ENCODE measurements at places on chromosomes 3 and 15.

DNA sequence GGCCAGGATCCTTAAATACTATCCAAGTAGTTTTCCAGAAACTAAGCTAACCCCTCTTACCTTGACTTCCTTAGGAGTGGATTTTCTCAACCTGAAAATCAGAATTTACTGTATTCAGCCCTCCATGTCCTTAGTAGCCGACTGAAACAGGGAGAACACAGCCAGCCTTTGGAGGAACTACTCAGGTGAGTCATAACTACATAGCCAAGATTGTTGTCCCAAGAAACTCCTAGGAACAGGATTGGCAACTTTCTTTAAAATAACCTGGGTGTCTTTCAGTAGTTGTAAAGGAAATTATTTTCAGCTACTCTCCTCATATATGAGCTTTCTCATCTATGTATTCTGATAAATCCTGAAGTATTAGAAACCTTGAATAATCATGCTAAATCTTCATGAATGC, 22.3 kb downstream of the FANCD2OS start:
- DNase-seq: no peak

- no peak for DNase-seq
Observed at GRCh38 chr3:189909573-189909972, 211.1 kb downstream of the P3H2 start.

DNA sequence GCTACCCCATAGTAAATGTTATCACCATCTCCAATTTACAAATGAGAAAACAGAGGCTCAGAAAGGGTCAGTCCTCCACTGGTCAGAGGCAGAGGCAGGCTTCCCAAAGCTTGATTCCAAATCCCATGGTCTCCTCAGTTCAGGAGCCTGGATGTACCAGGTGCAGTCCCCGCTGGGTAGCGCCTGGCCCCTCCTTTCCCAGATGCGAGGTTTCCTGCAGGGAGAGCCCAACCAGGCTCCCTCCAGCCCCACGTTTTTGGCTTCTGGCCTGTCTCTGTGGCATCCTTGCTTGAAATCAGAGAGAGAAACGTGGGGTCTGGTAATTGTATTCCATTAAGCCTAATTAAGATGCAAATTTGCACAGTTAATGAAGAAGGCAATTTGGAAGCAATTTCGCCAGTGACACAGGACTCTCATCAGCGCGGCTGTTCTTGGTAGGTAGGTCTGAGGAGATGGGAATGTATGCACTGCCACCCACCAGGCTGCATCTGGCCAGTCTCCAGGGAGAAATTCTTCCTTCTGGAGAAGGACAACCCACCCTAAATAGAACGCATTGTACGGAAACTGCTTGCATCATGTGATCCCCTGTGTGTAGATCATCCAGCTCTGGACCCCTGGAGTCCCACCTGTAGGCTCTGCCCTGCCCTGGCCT, 50.5 kb downstream of the HRH1 start:
- DNase-seq: no peak

DNA sequence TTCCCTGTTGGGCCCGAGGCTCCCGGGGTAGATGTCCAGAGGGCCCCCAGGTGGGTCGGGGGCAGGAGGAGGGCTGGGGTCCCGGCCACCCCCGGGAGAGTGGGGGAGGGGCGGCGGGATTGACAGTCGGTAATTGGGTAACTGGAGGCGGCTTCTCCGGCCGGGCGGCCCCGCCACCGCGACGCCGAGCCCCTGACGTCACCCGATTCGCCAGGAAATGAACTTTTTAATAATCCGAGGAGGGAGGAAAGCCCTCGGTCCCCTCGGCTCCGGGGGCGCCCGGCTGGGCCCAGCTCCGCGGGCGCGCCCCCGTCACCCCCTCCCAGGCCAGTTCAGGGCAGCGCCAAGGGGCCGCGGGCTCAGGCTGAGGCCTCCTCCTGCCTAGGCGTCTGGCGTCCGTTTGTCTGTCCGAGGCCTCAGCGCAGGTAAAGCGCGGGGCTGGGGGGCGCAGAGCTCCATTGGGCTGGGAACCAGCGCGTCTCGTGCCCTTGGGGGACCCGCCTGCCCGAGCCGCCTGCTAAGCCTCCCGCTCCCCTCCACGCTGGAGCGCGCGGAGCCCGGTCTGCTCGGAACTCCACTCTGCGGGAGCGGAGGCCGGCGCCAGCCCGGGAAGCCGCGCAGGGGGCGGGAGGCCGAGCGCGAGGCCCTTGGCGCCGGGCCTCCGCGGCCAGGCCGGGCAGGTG, 3.9 kb downstream of the GATA2 start:
- no peak for DNase-seq

DNA sequence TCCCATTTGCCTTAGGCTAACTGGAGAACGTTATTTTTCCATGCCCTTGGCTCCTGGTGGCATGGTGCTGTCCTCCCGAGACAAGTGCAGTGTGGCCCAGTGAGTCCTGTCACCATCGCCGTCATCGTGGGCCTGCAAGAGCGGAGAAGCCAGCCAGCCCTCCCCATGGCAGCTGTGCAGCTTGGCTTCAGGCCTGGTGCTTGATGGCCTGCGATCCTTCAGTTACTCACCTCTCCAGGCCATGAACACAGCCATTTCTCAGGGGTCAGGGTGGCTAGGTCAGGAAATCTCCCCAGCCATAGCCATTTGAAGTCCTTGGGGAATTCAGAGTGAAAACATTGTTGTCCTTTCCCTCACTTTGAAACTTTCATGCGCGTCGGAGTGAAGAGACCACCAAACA, 189.0 kb upstream of the RGMA start:
- DNase-seq: no peak

DNA sequence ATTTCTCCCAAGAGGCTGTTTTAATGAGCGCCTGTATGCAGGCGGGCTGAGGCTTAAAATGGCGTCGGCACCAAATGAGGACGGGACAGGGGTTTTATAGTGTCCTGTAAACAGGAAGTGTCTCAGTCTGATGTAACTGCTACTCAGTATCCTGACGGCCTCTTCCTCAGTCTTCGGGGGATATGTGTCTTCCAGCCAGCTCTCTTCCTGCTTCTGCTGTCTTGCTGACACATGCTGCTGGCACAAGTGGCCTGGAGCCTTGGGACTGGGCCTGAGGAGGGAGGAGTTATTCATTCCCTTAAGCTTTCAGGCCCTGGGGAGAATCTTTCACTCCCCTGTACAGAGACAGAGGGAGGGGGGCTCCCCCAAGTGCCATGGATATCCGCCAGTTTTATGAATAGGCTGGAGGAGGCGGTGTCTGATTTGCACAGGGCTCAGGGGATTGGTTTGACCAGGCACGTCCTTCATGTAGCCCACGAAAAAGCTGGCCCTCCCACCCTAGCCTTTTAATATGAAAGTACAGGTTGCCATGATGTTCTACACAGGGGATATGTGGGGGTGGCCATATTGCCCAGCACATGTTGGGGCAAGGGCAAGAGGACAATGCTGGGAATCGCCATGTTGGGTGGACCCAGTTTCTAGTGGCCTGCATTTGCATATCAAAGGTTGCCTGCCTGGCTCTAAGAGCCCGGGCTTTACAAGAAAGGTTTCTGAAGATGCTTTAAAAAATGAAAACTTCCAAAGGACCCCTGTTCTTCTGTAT, 19.9 kb downstream of the NDUFB4 start:
- no peak for DNase-seq
